Upper lobe of right lung (tissue), 1 donor: ENCODE measurements at places on chromosomes 5 and 9. TPM values are rescaled to one million over a fixed set of nuclear protein-coding genes. Genes with fewer than 3 reads are reported as not detected.

Gene PCDHA8
- total RNA-seq: 0.49 TPM

DNA sequence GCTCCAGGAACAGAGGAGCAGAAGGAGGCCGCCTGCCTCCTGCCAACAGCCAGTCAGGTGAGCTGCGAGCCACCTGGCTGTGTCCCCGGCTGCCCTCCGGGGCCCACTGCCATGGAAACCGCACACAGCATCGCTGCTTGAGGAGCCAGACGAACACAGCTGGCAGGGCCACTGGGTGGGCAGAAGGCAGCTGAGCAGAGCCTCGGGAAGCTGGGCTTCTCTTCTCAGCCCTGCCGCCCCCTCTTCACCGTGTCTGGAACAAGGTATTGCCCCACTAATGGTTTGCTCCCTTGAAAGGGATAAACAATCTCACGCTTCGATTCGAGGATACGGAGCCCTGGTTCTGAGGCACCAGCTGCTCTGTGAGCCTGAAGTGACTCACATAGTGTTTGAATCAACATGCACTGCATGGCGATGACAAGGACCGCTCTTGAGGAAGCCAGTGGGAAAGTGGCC is 63.7 kb upstream of the RUFY1 start:
- no peaks in the 10 kb centered on the region for H3K36me3 ChIP-seq
- DNase-seq: no peak
- no peak overlapping the region for H3K27ac ChIP-seq
- peaks cover 4% of the 10 kb centered on the region for H3K4me1 ChIP-seq
- no peak overlapping the region for H3K4me3 ChIP-seq
- H3K27me3 ChIP-seq: no peaks in the 10 kb centered on the region

GRCh38 chr5:140840978-140841962 is at the start of gene PCDHA8:
Gene PCDHA8 (plus strand): TSS chr5:140841187. CDS start chr5:140841322, 135 bp downstream.
- no peak within 1 kb of the TSS for H3K27ac ChIP-seq
- H3K27me3 ChIP-seq: peaks cover 18% of the 10 kb centered on the region
- no peaks in the 10 kb centered on the region for H3K4me1 ChIP-seq

- H3K4me3 ChIP-seq: no peak overlapping the region
- H3K27me3 ChIP-seq: no peaks in the 10 kb centered on the region
- H3K36me3 ChIP-seq: no peaks in the 10 kb centered on the region
These were observed 1603.0 kb upstream of the C9orf72 start for GRCh38 chr9:29176231-29176630.

DNA sequence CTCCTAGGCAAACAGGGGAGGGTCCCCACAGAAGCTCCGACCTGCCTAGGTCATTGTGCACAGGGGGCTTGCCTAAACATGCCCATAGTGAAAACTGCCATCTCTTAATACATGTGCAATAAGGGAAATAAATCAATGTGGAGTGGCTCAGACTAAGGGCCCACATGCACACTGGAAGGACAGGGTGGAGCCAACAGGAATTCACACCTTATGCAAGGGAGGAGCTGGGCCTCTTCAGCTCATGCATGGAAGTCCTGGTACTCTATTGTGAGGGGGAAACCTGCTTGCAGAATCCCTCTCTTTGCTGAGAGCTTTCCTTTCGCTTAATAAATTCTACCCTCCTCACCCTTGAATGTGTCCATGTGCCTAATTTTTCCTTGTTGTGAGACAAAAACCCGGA is 815.8 kb downstream of the EFNA5 start:
- no peak overlapping the region for H3K27ac ChIP-seq
- no peak overlapping the region for H3K4me3 ChIP-seq
- no peak for DNase-seq
- no peaks in the 10 kb centered on the region for H3K4me1 ChIP-seq
- H3K36me3 ChIP-seq: no peaks in the 10 kb centered on the region
